ENCODE measurements at places on chromosomes 3 and 15. TPM values are rescaled to one million over a fixed set of nuclear protein-coding genes. Genes with fewer than 3 reads are reported as not detected.
A peak's percentile ranks its signal among the peaks of the same experiment; 100 is the strongest.

DNA sequence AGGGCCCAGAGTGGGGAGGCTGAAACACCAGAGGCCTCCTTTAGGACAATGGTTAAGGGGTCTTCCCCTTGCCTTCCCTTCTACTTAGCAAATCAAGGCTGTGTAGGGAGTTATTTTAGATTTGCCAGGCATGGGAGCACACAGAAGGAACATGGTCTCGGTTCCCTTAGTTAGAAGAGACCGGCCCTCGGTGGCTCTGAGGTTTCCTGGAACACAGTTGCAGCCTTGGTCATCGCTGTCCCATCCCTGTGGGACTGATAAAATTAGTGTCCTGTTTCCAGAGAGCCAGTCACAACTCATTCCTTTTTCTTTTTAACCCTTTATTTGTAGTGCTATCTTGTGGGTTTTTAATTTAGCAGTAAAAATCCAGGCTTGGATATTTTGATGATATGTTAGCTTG is 81.4 kb downstream of the CRTC3 start:
- DNase-seq, result no peak

GRCh38 chr15:38216763-38217162 is 35.9 kb upstream of the SPRED1 start:
- DNase-seq, result peak; percentile 17

DNA sequence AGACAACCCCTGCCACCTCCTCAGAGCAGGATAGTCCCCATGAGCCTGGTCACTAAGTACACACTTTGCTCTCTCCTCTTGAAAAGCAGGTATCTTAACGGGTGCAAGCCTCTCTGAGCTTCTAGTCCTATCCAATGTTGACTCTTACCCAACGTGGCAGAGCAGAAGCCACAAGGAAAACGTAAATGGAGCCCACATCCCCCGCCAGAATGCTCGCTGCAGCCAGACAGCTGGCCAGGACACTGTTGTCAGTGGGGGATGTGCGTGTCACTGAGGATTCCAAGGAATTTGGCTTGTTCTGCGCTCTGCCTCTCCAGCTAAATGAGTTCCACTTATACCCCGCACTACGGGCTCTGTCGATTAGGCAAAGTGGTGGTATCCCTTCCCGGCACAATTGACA is 67.8 kb upstream of the IGF1R start:
- DNase-seq, result no peak

- peak; percentile 71 for DNase-seq
Measured at GRCh38 chr3:179196098-179196497, 47.9 kb downstream of the PIK3CA start.

DNA sequence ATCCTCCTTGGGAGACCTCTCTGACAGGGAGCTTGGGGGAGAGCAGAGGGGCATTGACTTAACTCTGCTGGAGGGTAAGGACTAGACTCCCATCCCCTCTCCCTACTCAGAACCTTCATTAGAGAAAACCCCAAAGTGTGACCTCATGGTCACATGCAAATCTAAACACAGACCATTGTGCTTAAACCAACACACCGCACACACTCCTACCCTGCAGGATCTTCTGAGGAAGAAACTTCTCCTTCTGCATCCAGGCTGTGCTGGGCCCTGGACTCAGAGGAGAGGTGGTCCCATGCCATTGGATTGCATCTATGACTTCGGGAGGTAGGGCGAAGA is 805 bp upstream of the PARP16 start:
- DNase-seq, result no peak

GRCh38 chr3:194269610-194270145 is 81.5 kb downstream of the CPN2 start:
- DNase-seq, result peak; percentile 87

- DNase-seq, result no peak
Measured at GRCh38 chr15:91142106-91142744, 42.2 kb downstream of the SV2B start.

DNA sequence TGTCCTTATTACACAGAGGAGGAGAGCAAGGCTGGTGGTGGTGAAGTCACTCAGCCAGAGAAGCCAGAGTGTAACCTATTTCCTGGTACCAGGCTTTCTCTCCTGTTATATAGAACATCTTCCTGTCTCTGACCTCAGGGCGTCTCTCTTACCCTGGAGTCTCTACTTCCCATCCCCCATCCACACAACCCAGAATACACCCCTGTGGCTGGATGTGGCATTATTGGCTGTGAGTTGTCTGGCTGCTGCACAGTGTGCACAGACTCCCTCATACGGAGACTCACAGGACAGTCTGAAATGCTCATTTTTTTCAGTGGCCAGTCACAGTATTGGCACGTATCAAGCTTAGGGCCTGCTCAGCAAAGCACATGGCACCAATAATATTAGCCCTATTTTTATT is 8.6 kb downstream of the PODXL2 start:
- DNase-seq, result no peak

GRCh38 chr15:70717237-70717793 is 46.0 kb downstream of the UACA start:
- no peak for DNase-seq

DNA sequence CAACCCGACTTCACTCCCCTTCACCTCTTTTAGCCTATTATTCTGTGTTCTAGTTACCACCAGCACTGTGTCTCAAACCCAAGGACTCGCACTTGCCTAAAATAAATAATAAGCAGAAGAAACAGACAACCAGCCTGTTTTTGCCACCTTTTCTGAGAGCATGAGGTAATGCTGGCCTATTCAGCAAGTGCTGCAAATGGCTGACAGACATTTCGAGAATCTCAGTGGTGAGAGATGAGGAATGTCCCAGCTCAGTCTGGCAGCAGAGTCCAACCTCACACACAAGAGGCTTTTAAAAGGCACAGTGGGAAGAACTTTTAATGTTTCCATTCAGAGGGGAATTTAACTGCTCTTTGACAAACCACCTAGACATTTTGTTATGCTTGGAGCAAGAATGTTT is 143.3 kb upstream of the GMNC start:
- DNase-seq, result no peak

GRCh38 chr3:191345334-191345733 is 15.0 kb upstream of the UTS2B start:
- DNase-seq, result no peak

- no peak for DNase-seq
Measured at GRCh38 chr15:97981058-97981457, 20.6 kb downstream of the ARRDC4 start.

DNA sequence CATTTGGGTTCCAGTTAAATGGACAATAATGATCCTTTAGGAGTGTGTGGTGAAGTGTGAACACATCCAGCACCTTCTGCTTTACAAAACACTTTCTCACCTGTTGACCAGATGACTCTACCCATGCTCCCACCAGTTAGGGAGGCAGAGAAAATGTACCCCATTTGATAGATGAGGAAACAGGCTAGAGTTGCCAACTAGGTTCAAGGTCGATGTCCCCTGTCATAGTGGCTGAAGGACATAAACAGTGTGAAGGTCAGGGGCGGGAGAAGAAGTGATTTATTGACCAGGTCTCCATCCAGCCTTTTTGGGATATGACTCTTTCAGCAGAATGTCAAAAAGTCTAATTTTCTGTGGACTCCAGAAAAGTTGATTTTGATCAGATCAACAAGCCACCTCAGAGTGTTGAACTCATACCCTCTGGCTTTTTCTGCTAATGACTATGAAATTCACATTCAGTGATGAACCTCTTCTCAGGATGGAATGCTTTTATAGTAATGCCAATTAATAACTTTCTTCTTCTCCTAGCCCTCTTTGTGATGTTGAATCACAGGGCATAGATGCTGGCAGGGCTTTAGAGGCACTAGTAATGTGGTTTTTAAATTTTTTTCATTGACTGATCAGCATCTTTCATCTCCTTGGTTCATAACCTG is 57.5 kb downstream of the CPN2 start:
- DNase-seq, result no peak

DNA sequence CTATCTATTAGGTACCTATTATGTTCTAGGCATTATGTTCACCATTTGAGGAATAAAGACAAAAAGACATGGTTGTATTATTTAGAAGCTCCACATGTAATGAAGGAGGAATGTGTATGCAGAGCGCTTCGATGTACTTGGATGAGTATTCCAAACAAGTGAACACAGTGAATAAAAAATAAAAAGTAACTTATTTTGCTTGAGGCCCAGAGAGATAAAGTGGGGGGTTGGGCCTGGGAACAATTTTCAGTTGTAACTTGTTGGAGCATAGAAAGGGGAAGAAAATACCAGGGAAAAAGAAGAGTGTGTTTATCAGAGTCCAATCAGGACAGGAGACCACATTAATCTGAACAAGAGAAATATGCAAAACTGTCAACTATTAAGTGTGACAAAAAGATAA is 445.7 kb upstream of the BCHE start:
- DNase-seq, result no peak

The CCR2 gene
- total RNA-seq, result not detected

The STAB1 gene
- total RNA-seq, result 330 TPM

The CHDH gene
- total RNA-seq, result 0.26 TPM

The OR4F6 gene
- not detected for total RNA-seq

Data from dermis microvascular lymphatic vessel endothelial cell (primary cell).